Calu3 (cell line): ENCODE measurements at places on chromosomes 5 and 9.
A peak's percentile ranks its signal among the peaks of the same experiment; 100 is the strongest.

- no peaks in the 10 kb centered on the region for H3K36me3 ChIP-seq
- no peak overlapping the region for H3K27ac ChIP-seq
- DNase-seq: no peak
- H3K4me1 ChIP-seq: peaks cover 20% of the 10 kb centered on the region
- H3K4me3 ChIP-seq: no peak overlapping the region
- peaks cover 10% of the 10 kb centered on the region for H3K27me3 ChIP-seq
Measured at GRCh38 chr5:59838989-59839388, 54.5 kb downstream of the PDE4D start.

DNA sequence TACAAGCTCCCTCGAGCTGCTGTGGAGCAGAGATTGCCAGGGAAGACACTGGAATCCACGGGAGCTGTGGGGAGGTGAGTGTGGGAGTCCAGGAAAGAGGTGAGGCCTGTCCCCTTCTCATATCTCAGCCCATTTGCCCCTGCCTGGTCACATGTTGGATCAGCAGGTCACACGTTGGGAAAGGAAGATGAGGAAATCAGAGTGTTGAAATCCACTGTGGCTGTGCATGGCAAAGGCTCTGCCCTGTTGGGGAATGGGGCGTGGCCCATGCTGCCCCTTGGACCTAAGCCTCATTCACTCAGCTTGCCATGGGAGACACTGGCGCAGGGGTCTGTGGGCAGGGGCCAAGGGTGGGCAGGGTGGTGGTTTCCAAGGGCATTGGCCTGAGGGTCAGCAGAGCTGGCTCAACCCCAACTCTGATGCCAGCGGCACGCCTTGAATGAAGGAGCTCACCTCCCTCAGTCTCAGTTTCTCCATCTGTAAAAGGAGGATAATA, 85.4 kb upstream of the CPEB4 start:
- peaks cover 17% of the 10 kb centered on the region for H3K4me1 ChIP-seq
- no peaks in the 10 kb centered on the region for H3K27me3 ChIP-seq
- peak overlapping the region; percentile 42 for H3K27ac ChIP-seq
- no peak overlapping the region for H3K4me3 ChIP-seq
- peak; percentile 78 for DNase-seq
- H3K36me3 ChIP-seq: no peaks in the 10 kb centered on the region

DNA sequence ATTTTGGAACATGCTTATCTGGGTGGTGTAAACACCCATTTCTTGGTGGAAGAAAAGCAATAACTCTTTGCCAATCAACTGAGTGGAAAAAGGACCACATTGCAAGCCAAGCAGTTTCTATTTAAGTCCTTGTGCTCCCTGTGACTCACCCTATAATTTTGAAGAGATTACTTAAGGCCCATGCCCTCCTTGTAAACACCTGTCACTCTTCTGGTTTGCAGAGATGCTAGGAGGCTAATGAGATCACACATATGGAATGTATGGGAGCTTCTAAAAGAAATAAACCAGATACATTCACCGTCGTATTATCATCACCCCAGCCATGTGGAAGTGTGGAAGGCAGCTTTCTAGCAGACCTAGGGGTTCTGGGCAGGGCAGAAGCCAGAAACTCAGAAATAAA, 337.1 kb downstream of the GADD45G start:
- DNase-seq: no peak
- no peaks in the 10 kb centered on the region for H3K36me3 ChIP-seq
- H3K4me3 ChIP-seq: no peak overlapping the region

- H3K4me3 ChIP-seq: no peak overlapping the region
- peaks cover 66% of the 10 kb centered on the region for H3K4me1 ChIP-seq
- peak overlapping the region; percentile 57 for H3K27ac ChIP-seq
- H3K27me3 ChIP-seq: no peaks in the 10 kb centered on the region
Measured at GRCh38 chr5:93193431-93194347, 387.3 kb downstream of the NR2F1-AS1 start.
